Thoracic aorta (tissue), 2 donors: ENCODE measurements at places on chromosomes 7 and 10. TPM values are rescaled to one million over a fixed set of nuclear protein-coding genes. Genes with fewer than 3 reads are reported as not detected.

CARD11 gene
- 4.4 TPM for total RNA-seq

ANXA8L1 gene
- total RNA-seq = not detected

CYP2W1 gene
- total RNA-seq = not detected

GRCh38 chr7:100570954-100571828 is 2.5 kb downstream of the SAP25 start:
- DNase-seq = no peak

- DNase-seq = no peak
Measured at GRCh38 chr7:127678947-127679346, 27.0 kb downstream of the SND1 start.

- no peak for DNase-seq
Measured at GRCh38 chr7:130324306-130324943, 20.2 kb upstream of the CPA5 start.

DNA sequence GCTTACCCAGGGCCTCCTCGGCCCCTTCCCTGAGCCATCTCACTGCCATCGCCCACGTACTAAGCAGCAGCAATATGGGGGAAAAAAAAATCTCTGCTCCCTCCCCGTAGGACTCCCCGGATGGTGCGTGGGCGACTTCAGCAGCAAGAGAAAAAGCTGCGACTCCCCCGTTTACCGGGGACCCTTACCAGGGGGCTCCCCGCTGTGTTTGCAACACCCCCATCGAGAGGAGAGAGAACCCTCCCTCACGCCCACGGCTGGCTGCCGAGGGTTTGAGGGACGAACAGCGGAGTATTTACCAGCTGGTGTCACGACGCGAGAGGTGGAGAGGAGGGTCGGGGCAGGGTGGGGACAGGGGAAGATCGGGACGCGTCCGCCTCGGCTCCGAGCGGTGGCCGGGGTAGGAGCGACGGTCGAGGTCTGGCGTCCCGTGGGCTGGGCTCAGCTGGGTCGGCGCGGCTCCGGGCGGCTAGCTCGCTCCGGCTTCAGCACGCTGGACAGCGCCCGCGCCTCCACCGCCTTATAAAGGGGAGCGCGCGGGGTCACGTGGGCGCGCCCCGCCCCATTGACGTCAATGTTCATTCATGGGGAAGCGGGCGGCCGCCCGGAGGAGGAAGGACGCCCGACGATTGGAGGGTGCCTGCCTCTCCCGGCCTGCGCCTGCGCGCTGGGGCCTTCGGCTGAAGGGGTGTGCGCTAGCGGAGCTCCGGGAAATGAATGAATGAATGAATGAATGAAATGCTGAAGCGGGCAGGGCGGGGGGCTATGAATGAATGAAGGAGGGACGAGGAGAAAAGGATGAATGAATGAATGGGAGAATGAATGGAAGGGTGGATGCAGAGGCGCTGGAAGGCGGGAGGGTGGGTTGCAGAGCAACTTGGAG is at the start of gene VGF:
TSS of gene VGF (minus strand) at position 495 of the 883 bp plus-strand sequence. CDS start 726 bp downstream, outside the sequence.
- peak; percentile 72 for DNase-seq

GRCh38 chr7:48087349-48087748 is 1.7 kb upstream of the UPP1 start:
- no peak for DNase-seq

GRCh38 chr7:37297546-37297945 is 151.1 kb downstream of the ELMO1 start:
- DNase-seq = no peak
